ENCODE measurements at places on chromosomes 1 and 21.
A peak's percentile ranks its signal among the peaks of the same experiment; 100 is the strongest.

GRCh38 chr1:65979136-65980044 lies 186.7 kb downstream of the PDE4B start:
- no peak for DNase-seq
- peaks cover 7% of the 10 kb centered on the region for H3K36me3 ChIP-seq
- H3K27me3 ChIP-seq, result peaks cover 14% of the 10 kb centered on the region
- no peak overlapping the region for H3K4me3 ChIP-seq
- no peaks in the 10 kb centered on the region for H3K4me1 ChIP-seq
- H3K27ac ChIP-seq, result no peak overlapping the region

GRCh38 chr1:172938681-172939080 lies 112.1 kb downstream of the TNFSF18 start:
- H3K4me3 ChIP-seq, result no peak overlapping the region
- H3K27ac ChIP-seq, result no peak overlapping the region
- H3K4me1 ChIP-seq, result peaks cover 22% of the 10 kb centered on the region
- no peaks in the 10 kb centered on the region for H3K27me3 ChIP-seq
- no peaks in the 10 kb centered on the region for H3K36me3 ChIP-seq
- DNase-seq, result no peak

- DNase-seq, result no peak
- peaks cover 14% of the 10 kb centered on the region for H3K4me1 ChIP-seq
- H3K4me3 ChIP-seq, result peak overlapping the region; percentile 18
- no peak overlapping the region for H3K27ac ChIP-seq
Measured at GRCh38 chr1:207355513-207356295, 34.2 kb downstream of the CD55 start.

GRCh38 chr1:33849211-33849610 lies 14.7 kb upstream of the HMGB4 start:
- H3K4me3 ChIP-seq, result no peak overlapping the region
- no peaks in the 10 kb centered on the region for H3K4me1 ChIP-seq
- no peak overlapping the region for H3K27ac ChIP-seq
- no peaks in the 10 kb centered on the region for H3K36me3 ChIP-seq
- DNase-seq, result no peak

GRCh38 chr1:91505086-91505485 lies 4.4 kb downstream of the CDC7 start:
- H3K27me3 ChIP-seq, result no peaks in the 10 kb centered on the region
- DNase-seq, result no peak
- peaks cover 12% of the 10 kb centered on the region for H3K36me3 ChIP-seq
- peaks cover 24% of the 10 kb centered on the region for H3K4me1 ChIP-seq
- H3K27ac ChIP-seq, result no peak overlapping the region
- no peak overlapping the region for H3K4me3 ChIP-seq

DNA sequence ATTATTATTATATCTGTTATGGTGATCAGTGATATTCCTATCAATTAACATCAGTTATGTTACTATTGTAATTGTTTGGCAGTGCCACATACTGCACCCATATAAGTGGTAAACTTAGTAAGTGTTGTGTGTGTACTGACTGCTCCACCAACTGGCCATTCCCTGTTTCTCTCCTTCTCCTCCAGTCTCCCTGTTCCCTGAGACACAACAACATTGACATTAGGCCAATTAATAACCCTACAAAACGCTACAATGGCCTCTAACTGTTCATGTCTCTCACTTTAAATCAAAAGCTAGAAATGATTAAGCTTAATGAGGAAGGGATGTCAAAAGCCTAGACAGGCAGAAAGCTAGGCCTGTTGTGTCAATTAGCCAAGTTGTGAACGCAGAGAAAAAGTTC lies 6.6 kb upstream of the THRAP3 start:
- no peak overlapping the region for H3K4me3 ChIP-seq
- no peaks in the 10 kb centered on the region for H3K27me3 ChIP-seq
- no peak overlapping the region for H3K27ac ChIP-seq
- peaks cover 7% of the 10 kb centered on the region for H3K4me1 ChIP-seq
- H3K36me3 ChIP-seq, result no peaks in the 10 kb centered on the region

DNA sequence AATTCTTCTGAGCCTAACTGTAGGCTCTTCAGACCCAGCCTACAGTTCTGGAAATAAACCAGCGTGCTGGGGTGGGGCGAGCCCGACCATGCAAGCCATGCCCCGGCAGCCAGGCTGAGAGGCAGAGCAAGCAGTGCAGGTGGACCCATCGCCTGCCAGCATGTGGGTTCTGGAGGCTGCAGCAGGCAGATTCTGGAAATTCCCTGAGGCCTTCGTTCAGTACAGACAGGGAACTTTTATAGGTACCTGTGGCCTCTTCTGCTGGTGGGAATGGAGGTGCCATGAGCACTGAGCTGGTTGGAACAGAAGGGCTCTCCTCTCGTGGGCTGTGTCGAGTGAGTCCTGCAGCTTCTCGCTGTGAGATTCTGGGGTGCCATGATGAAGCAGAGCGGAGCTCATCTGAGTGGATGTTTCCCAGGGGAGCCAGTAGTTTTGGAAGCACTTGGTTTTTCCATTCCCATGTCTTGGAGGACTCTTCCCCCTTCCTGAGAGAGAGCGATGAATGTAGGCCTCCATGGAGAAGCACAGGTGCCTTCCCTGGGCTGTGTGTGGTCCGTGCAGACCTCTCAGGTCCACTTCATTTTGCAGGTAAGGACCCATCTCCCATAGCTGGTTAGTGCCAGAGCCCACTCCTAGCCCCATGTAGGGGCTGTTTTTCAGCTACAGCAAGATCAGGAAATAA lies 94.1 kb downstream of the PCBP3 start:
- H3K27ac ChIP-seq, result no peak overlapping the region
- no peak for DNase-seq
- H3K4me3 ChIP-seq, result no peak overlapping the region
- H3K4me1 ChIP-seq, result peaks cover 23% of the 10 kb centered on the region

- no peak overlapping the region for H3K4me3 ChIP-seq
- H3K4me1 ChIP-seq, result no peaks in the 10 kb centered on the region
Measured at GRCh38 chr21:15446223-15446622, 283.6 kb upstream of the USP25 start.

GRCh38 chr1:235858766-235859165 lies 7.9 kb downstream of the LYST start:
- no peaks in the 10 kb centered on the region for H3K27me3 ChIP-seq
- H3K36me3 ChIP-seq, result no peaks in the 10 kb centered on the region
- H3K4me3 ChIP-seq, result no peak overlapping the region
- DNase-seq, result no peak

- peaks cover 32% of the 10 kb centered on the region for H3K27me3 ChIP-seq
- no peak overlapping the region for H3K27ac ChIP-seq
- H3K4me3 ChIP-seq, result no peak overlapping the region
- no peaks in the 10 kb centered on the region for H3K36me3 ChIP-seq
- DNase-seq, result no peak
Measured at GRCh38 chr21:33015096-33015495, 10.6 kb upstream of the OLIG2 start.

DNA sequence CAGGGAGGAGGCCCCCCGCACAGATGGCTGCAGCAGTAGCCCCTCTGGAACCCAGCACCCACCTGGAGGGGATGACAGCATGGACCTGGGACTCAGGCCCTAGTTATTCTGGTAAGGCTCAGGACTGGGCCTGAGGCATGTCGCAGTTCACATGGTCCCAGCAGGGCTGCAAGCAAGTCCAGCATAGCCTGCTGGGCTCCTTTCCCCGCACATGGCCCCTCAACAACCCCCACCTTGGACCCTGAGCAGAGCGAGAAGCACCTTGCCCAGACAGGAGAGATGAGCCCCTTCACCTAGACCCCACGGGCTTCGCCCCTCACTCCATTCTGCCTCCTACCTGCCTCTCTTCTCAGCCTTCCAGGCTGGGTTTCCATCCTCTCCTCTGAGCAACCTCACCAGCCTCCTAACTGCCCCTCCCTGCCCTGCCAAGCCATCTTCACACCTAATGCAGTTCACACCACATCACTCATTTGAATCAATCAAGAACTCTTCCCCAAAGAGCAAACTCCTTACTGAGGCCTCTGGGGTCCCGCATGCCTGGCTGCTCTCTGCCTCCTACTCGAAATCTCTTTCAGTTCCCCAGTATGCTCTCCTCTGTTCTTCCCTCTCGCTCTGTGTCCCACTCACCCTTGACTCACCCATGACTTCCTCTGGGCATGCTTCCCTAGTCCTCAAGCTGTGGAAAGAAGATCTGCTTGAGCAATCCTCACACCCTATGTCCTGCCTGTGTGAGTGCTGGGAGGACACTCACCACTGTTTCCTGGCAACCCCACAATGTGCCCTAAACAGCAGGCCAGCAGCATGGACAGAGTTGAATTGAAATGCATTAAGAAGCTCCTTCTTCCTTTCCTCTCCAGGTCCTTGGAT lies 9.4 kb upstream of the THEMIS2 start:
- H3K36me3 ChIP-seq, result no peaks in the 10 kb centered on the region
- H3K27ac ChIP-seq, result peak overlapping the region; percentile 40
- no peak overlapping the region for H3K4me3 ChIP-seq
- H3K27me3 ChIP-seq, result no peaks in the 10 kb centered on the region
- no peak for DNase-seq

- no peak for DNase-seq
- H3K4me1 ChIP-seq, result no peaks in the 10 kb centered on the region
- H3K4me3 ChIP-seq, result no peak overlapping the region
Measured at GRCh38 chr1:29800120-29800519, 563.8 kb downstream of the PTPRU start.

DNA sequence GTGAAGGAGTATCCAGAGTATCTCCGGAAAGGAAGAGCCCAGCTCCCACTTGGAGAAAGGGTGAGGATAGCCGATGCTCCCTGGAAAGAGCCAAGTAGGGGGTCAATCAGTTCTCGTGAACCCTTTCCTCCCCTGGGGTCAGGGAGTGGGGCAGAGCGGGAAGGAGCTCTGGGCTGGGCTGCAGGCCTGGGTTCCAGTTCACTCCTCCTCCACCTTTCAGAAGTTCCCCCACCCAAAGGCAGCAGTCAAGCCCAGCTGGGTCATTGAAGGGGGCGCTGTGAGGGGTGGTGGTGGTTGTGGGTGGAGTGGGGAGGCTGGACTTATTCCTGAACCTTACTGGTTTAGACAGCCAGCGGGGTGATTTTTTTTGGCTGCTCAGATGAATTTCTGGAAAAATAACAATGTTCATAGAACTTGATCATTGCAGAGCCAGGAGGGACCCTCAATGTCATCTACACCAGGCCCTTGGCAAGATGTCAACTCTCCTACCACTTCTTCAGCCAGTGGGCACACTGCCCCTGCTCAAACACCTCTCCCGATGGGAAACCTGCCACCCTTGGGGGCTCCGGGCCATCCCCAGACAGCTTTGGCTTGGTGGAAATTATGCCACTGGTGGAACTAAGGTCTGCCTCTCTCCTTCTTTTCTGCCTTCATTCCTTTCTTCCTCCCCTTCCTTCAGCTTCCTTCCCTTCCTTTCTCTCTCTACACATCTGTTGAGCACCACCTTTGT lies 235.8 kb downstream of the TRABD2B start:
- H3K4me3 ChIP-seq, result no peak overlapping the region
- no peaks in the 10 kb centered on the region for H3K4me1 ChIP-seq
- H3K27me3 ChIP-seq, result peaks cover 18% of the 10 kb centered on the region
- no peak for DNase-seq
- no peak overlapping the region for H3K27ac ChIP-seq

DNA sequence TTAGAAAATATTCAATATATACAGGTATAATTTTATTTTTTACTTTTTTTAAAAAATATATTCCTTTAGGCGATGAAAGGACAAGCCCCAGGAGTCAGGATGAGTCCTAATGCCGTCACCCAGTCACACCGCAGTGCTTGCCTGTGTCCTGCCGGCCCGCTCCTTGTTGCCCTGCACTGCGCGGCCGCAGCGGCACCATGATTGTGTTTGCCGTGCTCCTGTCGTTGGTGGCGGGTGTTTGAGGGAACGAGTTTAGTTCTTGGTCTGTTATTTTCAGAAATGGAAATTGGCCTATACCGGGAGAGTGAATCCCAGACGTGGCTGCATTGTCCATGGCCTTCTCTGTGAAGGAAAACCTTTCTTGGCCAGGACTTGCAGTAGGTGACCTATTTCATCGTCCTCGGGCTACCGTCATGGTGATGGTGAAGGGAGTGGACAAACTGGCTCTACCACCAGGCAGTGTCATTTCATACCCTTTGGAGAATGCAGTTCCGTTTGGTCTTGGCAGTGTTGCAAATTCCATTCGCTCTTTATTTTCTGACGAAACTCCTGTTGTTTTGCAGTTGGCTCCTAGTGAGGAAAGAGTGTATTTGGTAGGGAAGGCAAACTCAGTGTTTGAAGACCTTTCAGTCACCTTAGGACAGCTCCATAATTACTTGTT lies 45.9 kb upstream of the CRB1 start:
- H3K36me3 ChIP-seq, result no peaks in the 10 kb centered on the region
- no peaks in the 10 kb centered on the region for H3K4me1 ChIP-seq
- no peaks in the 10 kb centered on the region for H3K27me3 ChIP-seq
- H3K4me3 ChIP-seq, result no peak overlapping the region

DNA sequence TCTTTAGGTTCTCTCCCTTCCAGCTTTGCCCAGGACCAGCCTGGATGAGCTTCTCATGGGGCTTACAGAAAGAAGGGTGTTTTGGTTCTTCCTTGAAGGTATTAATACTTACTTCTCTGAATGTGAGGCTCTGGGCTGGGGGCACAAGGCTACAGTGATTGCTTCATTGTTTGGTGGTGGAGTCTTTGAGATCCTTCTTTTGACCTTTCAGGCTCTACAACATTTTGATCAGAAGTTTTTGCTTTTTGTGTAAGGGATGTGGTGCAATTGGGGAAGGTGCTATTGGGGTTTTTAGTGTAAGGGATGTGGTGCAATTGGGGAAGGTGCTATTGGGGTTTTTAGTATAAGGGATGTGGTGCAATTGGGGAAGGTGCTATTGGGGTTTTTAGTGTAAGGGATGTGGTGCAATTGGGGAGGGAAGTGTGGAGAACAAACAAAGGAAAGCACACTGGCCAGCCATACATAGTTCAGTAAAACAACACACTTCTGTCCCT lies 103.6 kb upstream of the IVNS1ABP start:
- no peak for DNase-seq
- H3K27ac ChIP-seq, result no peak overlapping the region
- H3K4me3 ChIP-seq, result no peak overlapping the region
- peaks cover 23% of the 10 kb centered on the region for H3K4me1 ChIP-seq

GRCh38 chr1:91655912-91656449 lies 155.3 kb downstream of the CDC7 start:
- no peak overlapping the region for H3K27ac ChIP-seq
- H3K4me1 ChIP-seq, result no peaks in the 10 kb centered on the region
- no peak overlapping the region for H3K4me3 ChIP-seq
- no peaks in the 10 kb centered on the region for H3K27me3 ChIP-seq
- peaks cover 8% of the 10 kb centered on the region for H3K36me3 ChIP-seq
- no peak for DNase-seq

DNA sequence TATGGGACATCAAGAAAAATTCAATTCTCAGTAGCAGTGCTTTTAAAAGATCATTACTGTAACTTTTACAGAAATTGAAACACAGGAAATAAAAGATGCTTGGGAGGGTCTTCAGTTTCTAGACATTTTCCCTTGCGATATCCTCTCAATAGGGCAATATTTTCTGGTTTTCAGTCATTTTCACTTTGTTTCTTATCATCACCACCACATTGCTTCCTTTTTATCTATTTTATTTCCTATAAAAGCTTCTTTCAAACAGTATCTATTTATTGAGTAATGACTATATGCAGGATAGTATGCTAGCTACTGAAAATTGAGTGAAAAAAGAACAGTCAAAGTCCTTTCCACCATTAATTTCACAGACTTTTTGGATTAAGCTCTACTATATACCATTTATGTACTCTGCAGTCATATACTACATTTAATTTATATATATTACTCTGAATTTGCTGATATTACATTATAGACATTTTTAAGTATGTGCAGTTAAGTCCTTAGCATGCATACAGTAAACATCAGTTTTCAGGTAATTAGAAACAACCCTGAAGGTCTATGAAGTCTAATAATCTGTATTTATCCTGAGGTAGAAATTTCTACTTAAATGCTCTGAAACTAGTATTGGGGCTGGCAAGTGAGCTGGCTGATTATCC lies 18.7 kb downstream of the TRMT1L start:
- peaks cover 41% of the 10 kb centered on the region for H3K36me3 ChIP-seq
- H3K27ac ChIP-seq, result no peak overlapping the region
- no peak for DNase-seq
- no peak overlapping the region for H3K4me3 ChIP-seq
- H3K4me1 ChIP-seq, result no peaks in the 10 kb centered on the region
